Caco-2 (cell line): ENCODE measurements at places on chromosomes 1 and 21.

DNA sequence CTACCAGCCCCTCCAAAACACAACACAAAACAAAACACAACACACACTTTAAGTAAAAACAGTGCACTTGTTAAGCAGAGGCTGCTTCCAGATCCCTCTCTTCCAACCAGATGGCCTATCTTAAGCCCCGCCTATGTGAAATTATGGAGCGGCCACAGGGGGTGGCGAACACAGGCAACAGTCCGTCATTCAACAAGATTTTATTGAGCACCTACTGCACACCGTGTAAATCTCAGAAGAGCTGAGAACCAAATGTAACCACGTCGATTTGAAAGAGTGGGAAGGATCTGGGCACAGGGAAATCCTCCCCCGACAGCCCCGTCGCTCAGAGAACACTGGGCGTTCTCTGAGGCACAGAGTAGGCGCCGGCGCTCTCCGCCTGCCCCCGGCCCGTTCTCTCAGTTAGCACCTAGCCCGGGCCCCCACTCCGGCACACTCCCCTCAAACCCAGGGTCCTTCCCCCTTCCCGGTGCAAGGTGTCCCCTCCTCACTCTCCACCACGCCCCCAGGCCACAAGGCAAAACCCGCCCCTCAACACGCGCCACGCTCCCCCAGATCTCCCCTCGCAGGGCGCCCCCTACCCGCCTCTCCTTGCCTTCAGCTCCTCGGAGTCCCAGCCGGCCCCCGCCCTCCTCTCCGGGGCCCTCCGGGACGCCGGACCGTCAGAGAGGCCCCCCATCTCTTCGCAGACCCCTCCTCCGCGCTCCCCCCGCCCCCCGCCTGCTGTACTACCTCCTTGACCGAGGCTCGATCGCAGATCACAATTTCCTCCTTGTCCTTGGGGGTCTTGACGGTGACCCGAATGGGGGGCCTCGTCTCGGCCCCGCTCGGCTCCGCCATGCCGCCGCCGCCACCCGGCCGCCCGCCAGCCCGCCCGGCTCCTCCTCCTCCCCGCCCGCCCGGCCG is 483 bp downstream of the UBQLN4 start:
- DNase-seq, result peak; percentile 81

- DNase-seq, result no peak
Observed at GRCh38 chr1:184915463-184916090, 58.7 kb downstream of the NIBAN1 start.

GRCh38 chr1:177948336-177948972 is 21.4 kb downstream of the SEC16B start:
- DNase-seq, result peak; percentile 58

DNA sequence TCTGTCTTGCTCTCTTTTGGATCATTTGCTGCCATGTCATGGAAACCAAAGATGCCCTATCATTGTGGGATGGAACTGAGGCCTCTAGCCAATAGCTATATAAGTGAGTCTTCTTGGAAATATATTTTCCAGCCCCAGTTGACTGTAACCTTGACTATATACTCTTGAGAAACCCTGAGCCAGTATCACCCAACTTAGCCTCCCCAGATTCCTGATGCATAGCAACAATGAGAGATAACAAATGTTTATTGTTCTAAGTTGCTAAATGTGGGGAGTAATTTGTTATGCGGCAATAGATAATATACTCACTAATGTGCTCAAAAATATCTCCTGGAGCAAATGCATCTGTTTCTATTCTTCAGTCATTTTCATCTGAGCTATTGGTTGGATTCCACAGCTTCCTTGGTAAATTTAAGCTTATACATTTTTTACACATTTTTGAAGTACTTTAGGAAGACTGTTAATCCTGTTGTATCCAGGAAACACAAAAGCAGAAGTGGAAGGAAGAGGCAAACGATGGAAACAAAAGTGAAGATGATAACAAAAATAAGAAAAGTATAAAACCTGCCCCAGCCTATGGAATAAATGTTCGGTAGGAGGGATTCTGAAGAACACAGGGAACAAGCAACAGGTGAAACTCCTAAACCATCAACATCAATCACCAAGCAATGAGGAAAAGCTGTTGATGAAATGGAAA is 6.3 kb upstream of the SRRM1 start:
- DNase-seq, result no peak

DNA sequence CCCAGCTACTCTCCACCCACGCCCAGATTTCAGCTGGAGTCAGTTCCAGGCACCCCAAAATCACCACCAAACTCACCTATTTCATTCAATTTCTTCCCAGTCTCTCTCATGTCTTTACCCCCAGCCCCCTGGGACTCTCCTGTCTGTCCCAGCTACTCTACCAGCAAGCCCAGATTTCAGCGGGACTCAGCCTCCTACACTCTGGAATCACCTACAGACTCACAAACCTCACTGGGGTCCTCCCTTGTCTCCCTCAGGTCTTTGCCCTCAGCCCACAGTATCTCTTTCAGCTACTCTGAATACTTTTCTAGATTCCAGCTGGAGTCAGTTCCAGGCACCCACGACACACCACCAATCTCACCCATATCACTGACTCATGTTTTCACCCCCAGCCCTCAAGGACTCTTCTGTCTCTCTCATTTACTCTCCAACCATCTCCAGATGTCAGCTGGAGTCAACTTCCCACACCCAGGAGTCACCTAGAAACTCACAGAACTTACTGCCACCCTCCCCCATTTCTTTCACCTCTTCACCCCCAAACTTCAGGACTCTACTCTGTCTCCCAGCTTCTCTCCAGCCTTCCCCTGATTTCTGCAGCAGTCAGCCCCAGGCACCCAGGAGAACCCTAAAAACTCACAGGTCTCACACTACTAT is 1529.3 kb upstream of the TPTE start:
- no peak for DNase-seq

GRCh38 chr1:45172005-45172404 is 34.4 kb downstream of the ZSWIM5 start:
- peak; percentile 52 for DNase-seq

GRCh38 chr1:212254853-212255363 is 30.3 kb upstream of the PPP2R5A start:
- peak; percentile 59 for DNase-seq

DNA sequence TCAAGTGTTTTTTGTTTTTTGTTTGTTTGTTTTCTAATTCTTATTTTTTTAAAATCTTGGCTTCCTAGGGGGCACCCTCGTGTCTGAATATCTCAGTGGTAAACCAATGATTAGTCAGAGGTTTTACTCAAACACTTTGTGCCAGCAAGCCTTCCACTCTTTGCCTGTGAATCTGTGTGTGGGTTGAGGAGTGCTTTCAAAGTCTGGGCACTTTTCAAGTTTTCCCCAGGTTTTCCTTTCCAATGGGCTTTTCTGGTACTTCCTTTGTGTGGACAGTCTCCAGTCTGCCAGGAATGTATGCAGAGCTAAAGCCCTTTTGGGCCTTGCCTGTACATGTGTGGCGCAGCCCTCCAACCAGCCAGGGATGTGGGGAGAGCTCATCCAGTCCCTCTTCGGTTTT is 9.7 kb upstream of the PPIE start:
- DNase-seq, result no peak

- DNase-seq, result peak; percentile 74
Observed at GRCh38 chr1:65254320-65255034, 54.9 kb upstream of the DNAJC6 start.

GRCh38 chr1:36802018-36802417 is 232.3 kb downstream of the GRIK3 start:
- DNase-seq, result no peak

GRCh38 chr1:159705251-159705903 is 9.0 kb downstream of the CRP start:
- DNase-seq, result no peak

DNA sequence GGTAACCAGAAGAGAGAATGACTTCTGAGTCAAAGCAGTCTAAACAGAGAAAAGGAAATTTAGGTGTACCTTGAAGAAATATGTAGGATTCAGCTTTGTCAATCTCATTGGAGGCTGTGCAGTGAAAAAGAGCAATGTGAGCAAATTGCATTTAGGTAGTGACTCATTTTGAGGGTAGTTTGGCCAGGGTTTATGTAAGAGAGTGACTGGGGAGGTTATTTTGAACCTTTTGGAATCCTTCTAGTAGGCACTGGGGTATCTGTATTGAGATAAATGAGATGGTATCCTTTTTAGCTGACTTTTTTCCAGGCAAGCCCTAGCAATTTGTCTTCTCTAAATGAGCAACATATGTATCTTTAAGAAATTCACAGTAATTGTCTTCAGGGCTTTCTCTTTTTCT is 95.9 kb downstream of the DISP1 start:
- DNase-seq, result no peak

DNA sequence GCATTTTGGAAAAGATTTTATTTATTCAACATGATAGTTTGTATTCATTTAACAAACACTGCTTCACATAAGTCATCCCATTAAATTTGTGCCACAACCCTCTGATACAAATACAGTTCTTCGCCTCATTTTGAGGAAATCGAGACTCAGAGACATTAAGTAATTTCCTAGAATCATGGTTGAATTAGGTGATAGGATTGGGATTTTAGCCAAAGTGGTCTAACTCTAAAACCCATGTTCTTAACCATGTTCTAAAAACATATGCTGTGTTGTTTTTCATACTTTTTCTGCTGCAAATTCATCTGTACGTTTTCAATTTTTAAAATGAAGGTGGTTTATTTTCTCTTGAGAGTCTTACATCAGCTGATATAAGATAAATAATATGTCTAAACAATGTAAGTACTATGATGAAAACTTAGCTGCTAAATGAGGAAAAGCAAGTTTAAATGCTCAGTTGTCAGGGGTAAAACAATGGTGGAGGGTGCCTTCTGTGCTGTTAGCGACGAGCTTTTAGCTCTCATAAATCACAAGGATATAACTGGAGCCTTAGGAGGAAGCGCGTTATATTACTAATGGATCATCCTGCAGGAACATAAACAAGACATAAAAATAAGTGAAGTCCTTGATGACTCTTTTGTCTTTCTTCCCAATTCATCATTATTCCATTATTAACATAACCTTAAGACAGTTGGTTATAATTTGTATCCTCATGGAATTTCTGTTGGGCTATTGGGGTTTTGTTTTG is 97.7 kb downstream of the CACHD1 start:
- DNase-seq, result no peak

- no peak for DNase-seq
Observed at GRCh38 chr1:162179121-162179520, 109.6 kb downstream of the NOS1AP start.

GRCh38 chr1:155983191-155984024 is 5.1 kb upstream of the ARHGEF2 start:
- DNase-seq, result peak; percentile 72

- DNase-seq, result no peak
Observed at GRCh38 chr21:42124826-42125570, 53.9 kb downstream of the UMODL1 start.

DNA sequence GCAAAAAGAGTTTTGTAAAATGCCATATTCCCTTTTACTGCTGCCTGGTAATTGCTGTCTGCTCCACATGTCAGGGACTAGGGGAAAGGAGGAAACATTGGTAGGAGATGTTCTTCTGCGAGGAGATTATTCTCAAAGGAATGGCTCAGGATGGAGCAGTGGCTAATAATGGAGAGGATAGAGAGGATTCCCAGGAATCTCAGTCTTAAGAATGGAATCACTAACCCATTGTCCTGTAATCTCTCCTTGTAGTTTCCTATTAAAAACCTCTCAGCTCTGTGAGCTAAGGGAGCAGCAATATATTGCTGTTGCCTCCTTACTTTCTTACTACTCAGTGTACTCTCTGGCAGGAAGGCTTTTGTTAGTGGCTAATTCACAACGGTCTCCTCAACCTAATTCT is 175.4 kb downstream of the HS2ST1 start:
- no peak for DNase-seq

DNA sequence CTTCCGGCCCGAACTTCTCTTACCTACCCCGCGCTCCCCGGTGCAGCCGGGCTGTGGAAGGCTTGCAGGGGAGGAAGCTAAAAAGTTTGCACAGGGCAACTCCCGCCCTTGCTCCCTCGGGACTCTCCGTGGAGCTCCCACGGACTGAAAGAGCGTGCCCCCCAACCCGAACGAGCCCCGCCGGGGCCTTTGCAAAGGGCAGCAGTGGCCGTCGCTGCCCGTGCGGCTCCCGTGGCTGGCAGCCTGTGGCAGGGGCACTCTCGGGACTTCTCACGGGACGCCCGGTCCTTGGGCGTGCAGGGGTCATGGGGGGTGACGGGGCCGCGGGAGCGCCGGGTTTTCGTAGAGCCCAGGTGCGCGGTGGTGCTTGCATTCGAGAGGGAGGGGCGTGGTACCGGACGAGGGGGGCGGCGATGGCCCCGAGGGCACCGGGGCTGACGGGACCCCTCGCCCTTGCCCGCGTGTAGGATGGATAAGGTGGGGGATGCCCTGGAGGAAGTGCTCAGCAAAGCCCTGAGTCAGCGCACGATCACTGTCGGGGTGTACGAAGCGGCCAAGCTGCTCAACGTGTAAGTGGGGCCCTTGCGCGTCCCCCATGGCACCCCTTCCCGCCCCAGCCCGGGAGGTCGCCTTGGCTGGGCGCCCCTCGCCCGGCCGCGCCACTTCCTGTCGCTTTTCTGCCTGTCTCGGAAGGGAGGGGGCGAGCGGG is 711 bp downstream of the GADD45A start:
- DNase-seq, result peak; percentile 55

- DNase-seq, result no peak
Observed at GRCh38 chr1:70256664-70257063, 35.5 kb downstream of the SRSF11 start.

DNA sequence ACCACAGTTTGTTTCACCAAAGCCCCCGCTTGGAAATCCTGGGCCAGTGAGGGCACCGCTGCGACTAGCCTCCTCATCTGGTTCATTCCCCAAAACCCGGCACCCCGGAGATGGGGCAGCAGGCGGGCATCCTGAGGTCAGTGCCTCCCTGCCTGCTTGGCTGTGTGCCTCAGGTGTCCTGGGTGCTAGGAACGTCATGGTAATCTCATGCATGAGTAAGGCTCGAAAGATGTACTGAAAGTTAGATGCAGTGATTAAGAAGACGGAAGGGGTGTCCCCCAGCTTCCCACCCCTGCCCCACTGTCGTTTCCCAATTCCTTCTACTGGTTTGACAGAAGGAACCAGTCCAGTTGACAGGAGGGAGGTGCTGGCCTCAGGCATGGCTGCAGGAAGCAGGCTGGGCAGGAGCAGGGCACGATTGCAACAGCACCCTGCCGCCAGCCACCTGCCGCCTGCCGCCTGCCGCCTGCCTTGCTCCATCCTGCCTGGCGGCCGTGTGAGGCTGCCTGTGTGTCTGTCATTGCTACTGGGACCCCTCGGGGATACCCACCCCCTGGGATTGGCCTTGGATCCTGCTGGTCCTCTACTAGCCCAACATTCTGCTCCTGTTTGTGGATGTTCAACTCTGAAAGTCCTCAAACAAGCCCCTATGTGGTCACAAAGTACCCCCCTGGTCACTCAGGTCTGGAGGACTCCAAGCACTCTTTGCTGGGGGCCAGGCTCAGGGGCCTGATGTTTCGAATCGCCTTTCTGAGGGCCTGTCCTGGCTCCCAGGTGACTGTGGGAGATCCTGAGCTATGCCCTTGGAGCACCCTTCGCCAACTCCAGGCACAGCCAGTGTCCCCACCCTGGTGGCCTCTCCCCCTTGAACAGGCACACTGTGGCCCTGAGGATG is 73.0 kb upstream of the IFFO2 start:
- no peak for DNase-seq

GRCh38 chr1:3650248-3651025 is 534 bp upstream of the WRAP73 start:
- no peak for DNase-seq

GRCh38 chr21:36700295-36700970 is 1.5 kb downstream of the SIM2 start:
- DNase-seq, result no peak

- no peak for DNase-seq
Observed at GRCh38 chr1:202965422-202965821, 1.6 kb downstream of the CYB5R1 start.

GRCh38 chr1:63557365-63557987 is 34.2 kb downstream of the EFCAB7 start:
- DNase-seq, result no peak

GRCh38 chr1:11072216-11072917 is 12.5 kb upstream of the SRM start:
- no peak for DNase-seq
